ENCODE measurements at places on chromosomes 2 and 18.
A peak's percentile ranks its signal among the peaks of the same experiment; 100 is the strongest.

GRCh38 chr18:73458186-73458964 is 590.6 kb upstream of the NETO1 start:
- DNase-seq: no peak

- peak; percentile 25 for DNase-seq
These were observed 49.0 kb downstream of the PLEKHB2 start for GRCh38 chr2:131154071-131154531.

GRCh38 chr18:48676346-48676745 is 137.5 kb downstream of the CTIF start:
- DNase-seq: no peak

GRCh38 chr2:222756951-222757650 is 85.6 kb downstream of the MOGAT1 start:
- DNase-seq: no peak

Measured in T-helper 22 cell (primary cell).